M059J (cell line): ENCODE measurements at places on chromosomes 4 and X. TPM values are rescaled to one million over a fixed set of nuclear protein-coding genes. Genes with fewer than 3 reads are reported as not detected.

- DNase-seq = no peak
Observed at GRCh38 chr4:14695095-14695845, 307.0 kb upstream of the CPEB2 start.

GRCh38 chrX:136268051-136269048, 17.1 kb upstream of the MAP7D3 start:
- DNase-seq = peak; percentile 65

DNA sequence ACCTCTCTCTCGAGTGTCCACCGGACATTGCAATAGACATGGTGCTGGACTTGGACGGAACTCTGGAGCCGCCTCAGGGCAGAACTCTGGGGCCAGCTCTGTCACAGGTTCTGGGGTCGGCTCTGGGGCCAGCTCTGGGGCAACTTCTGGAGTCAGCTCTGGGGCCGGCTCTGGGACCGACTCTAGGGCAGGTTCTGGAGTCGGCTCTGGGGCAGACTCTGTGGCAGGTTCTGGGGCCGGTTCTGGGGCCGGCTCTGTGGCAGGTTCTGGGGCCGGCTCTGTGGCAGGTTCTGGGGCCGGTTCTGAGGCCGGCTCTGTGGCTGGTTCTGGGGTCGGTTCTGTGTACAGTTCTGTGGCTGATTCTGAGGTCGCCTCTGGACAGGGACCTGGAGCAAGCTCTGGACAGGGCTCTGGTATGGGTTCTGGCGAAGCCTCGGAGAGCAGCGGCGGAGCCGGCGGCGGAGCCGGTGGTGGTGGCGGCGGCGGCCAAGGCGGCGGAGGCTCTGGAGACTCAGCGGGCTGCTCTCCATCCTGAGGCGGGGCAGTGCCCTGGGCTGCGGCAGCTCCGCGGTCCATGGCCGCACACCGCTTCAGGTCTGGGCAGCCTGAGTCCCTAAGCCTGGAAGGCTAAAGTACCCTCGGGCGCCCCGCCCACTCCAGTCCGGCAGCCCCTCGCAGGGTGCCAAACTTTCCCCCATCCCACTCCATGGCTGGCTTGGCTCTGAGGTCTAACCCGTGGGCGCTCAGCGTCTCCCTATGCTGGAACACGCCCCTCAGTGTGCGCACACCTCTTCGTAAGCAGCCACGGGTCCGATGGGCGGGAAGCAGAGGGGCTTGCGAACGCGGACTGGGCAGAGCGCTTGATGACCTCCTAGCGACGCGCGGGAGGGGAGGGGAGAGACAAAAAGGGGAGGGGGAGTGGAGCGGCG, at the start of gene DGKK:
TSS of gene DGKK (minus strand) at position 723 of the 929 bp plus-strand sequence. CDS start at position 576, 147 bp downstream.
- DNase-seq = no peak

PLP1 gene
- not detected in 2 replicates for total RNA-seq

KLHL4 gene
- 1.5 and 1.8 TPM in 2 replicates for total RNA-seq

GRCh38 chrX:19350941-19351384, 7.2 kb downstream of the PDHA1 start:
- no peak for DNase-seq

DNA sequence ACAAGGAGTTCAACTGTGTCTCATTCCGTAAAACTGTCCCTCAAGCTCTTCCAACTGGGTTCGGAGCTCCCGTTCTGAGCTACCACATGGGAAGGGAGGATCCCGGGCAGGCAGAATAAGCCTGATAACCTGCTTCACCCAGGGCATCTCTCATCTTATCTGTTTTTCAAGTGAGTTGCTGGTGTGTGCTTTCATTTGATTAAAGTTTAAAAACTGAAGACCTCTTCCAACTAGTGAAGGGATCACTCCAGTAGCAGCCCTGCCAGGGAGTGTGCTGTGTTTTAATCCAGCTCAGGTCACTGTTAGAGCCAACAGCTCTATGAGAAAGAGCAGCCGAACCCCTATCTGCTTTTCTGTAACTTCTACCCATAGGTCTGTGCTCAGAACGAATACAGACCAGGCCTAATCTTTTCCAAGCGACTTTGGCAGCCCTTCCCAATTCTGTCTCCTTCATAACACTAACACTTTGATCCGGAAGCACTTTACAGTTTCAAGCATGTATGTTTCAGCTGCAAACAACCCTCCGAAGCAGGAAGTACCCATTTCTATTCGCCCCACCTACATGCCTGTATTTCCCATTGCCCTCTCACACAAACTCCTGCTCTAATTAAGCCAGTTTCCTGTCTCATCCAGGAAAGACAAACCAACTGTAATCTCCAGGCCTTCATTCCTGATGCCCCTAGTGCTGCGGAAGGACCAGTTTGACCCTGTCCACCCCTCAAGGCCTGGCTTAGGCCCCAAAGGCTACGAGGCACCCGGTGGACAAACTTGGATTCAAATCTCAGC, 60.9 kb downstream of the IRF2 start:
- no peak for DNase-seq

DNA sequence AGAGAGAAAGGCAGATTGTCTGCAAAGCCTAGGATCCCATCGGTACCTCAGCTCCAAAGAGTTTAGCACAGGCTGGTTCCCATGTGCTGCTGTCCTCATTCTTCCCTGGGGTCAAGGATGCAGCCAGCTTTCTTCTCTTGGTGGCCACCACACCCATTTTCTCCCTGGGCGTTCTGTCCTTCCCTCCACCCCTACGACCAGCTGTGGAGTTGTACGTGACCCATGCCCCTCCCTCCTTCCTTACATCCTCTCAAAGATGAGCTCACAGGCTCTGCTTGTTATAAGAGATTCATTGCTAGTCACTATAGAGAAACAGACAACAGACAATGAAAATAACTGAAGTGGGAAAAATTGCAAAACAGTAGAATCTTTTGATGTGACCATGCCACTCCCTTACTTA, 74.0 kb upstream of the KLF3 start:
- DNase-seq = no peak

DNA sequence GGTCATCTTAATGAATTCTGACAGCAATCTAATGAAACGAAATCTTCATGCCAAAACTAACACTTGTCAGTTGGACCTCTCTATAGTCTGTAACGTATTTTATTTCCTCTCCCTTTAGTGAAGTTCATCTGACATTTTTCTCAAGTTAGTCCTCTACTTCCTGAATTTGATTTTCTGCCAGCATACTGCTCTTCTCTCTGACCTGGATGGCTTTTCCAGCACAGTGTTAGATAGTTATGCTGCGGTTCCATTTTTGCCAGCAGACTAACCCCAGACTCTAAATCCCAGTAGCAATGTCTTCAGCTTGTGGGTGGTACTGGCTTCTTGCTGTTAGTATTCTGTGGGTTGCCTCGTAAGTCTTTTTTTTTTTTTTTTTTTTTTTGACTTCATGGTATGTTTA, 146.7 kb upstream of the VEGFC start:
- DNase-seq = peak; percentile 80

FABP2 gene
- not detected in 2 replicates for total RNA-seq

DNA sequence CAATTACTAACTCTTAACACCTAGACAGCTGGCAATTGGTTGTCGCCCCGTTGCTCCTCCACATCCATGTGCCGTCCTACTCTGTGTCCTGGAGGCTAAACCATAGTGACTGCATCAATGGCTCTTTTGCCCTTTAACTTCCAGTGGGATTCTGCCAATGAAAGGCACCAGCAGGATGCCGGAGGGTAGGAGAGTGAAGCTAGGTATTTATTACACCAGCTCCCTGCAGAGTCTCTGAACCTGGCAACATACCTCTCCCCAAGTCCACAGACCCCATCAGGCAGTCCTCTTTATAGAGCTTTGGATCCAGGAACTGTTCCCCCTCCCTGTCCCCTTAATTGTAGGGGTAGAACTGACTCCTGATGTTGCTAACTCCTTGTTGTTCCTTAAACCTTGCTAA, 426.8 kb downstream of the HNRNPD start:
- no peak for DNase-seq

DNA sequence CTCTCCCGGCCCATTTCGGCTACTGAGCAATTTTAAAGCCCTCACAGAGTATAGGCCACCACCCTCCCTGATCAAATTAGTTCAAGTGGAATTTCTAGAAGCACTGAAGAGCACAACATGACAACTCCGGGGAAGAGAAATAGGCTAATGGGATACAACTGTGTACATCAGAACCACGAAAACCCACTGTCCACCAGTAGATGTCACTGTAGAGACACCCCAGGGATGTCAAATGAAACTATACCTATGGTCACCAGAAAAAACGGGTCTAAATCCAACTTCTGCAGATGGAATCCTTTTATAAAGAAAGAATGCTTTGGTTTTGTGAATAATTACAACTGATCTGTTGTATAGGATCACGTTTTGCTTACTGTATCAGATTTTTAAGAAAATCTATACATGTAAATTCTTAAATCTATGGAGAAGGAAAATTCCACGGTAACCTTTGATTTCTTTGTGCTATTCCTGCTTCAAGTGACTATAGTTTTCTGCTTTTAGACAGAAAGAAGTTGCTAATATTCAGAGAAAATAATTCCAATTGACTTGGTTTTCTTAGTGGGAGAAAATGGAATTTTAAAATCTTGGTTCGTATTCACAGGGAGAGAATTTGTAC, 29.5 kb upstream of the MAP3K15 start:
- peak; percentile 60 for DNase-seq

VCX3A gene
- total RNA-seq = 2.4 and 5.6 TPM in 2 replicates

- no peak for DNase-seq
Observed at GRCh38 chr4:5912614-5913019, 19.7 kb upstream of the CRMP1 start.

GRCh38 chr4:150817804-150818528, 197.1 kb downstream of the LRBA start:
- DNase-seq = no peak

- no peak for DNase-seq
Observed at GRCh38 chr4:2943364-2944090, 19.7 kb downstream of the NOP14 start.

ATP8A1 gene
- total RNA-seq = 0.81 and 1.3 TPM in 2 replicates

GRCh38 chr4:74490736-74491135, 45.8 kb downstream of the AREG start:
- no peak for DNase-seq

GRCh38 chr4:6470502-6471306, 1.7 kb downstream of the PPP2R2C start:
- DNase-seq = peak; percentile 43

DNA sequence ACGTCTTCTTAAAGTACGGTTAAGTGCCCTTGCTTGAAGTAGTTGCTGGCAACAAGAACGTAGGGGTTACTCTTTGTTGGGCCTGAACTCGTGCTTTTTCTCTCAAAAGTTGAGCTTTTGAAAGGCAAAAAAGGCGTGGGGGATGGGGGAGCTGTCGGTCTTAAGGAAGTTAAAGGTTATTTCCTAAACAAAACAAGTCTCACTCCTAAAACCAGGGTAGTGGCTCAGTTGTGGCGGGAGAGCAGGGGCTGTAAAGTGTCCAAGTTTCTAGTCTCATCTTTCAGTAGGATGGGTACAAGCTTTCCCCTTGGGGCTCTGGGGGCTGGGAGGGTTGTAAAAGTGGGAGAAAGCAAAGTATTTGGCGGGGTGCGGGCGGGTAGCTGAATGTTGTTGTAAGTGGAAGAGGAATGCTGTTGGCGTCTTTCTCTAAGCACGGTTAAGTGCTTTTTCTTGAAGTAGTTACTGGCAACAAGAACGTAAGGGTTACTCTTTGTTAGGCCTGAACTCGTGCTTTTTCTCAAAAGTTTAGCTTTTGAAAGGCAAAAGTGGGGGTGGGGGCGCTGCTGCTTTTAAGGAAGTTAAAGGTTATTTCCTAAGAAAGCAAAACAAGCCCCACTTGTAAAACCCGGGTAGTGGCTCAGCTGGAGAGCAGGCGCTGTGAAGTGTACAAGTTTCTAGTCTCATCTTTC, 904 bp upstream of the WDR1 start:
- no peak for DNase-seq

DNA sequence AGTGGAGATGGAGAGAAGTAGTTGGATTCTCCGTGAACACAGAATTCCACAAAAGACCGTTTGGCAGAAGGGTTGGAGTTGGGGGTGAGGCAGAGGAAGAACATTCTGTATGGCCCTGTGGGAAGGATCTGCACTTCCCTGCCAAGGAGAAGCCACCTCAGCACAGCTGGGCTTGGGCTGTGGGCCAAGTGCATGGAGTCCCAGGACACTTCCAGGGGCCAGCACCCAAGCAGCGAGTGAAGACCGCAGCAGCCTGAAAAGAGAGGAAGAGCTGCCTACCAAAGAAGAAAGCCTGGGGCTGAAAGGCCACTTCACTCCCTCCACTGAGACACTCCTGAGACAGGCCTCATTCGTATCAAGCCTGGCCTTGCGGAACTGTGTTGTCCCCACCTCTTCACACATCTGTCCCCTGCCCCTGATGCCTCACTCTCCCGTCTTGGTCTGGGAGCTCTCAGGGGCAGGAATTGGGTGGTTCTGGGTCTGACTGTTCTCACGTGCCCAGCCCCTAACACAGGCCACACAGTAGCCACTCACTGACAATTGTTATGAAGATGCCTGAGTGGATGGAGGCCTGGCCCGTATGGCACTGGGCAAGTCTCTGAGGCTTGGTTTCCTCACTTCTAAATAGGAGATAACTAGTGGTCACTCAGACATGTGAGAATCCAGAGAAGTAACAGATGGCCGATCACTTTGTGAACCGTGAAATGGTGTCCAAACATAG, 3.3 kb upstream of the AWAT2 start:
- no peak for DNase-seq

TRIM75 gene
- not detected in 2 replicates for total RNA-seq

GRCh38 chr4:140088323-140088967, 65.5 kb downstream of the MAML3 start:
- no peak for DNase-seq

GRCh38 chr4:43992552-43992951, 456.1 kb downstream of the KCTD8 start:
- no peak for DNase-seq

GRCh38 chr4:102564399-102565059, 63.4 kb downstream of the NFKB1 start:
- peak; percentile 64 for DNase-seq

FMR1NB gene
- total RNA-seq = not detected in 2 replicates
